ENCODE measurements at places on chromosomes 2 and 18. TPM values are rescaled to one million over a fixed set of nuclear protein-coding genes. Genes with fewer than 3 reads are reported as not detected.

Gene FAM98A
- total RNA-seq: 29.9 TPM

Gene RMND5A
- 36.7 TPM for total RNA-seq

Gene THADA
- 22.4 TPM for total RNA-seq

Gene PSMG2
- total RNA-seq: 82.2 TPM

Gene PLGLB1
- total RNA-seq: not detected

Gene RPIA
- total RNA-seq: 14.9 TPM

Gene SOCS6
- 19.2 TPM for total RNA-seq

Gene RAB12
- total RNA-seq: 73.1 TPM

Gene IL37
- not detected for total RNA-seq

Gene TEKT4
- total RNA-seq: not detected

Gene PPP4R3B
- total RNA-seq: 57.8 TPM

Gene CNTNAP5
- not detected for total RNA-seq

Gene COPS8
- 91.8 TPM for total RNA-seq

Gene TUBA4B
- not detected for total RNA-seq

Gene SLC11A1
- not detected for total RNA-seq

Gene AGBL5
- total RNA-seq: 15.7 TPM

Gene MTX2
- total RNA-seq: 38.3 TPM

Gene COL5A2
- 151 TPM for total RNA-seq

Gene MAL
- total RNA-seq: not detected

Gene GBX2
- 2.9 TPM for total RNA-seq

Gene ANKRD62
- not detected for total RNA-seq

Gene RAPGEF4
- total RNA-seq: 15.0 TPM

Gene ACMSD
- not detected for total RNA-seq

Gene GPR75
- total RNA-seq: 1.2 TPM

Gene C2orf80
- not detected for total RNA-seq

Gene EFHD1
- not detected for total RNA-seq

Gene AKAIN1
- total RNA-seq: not detected

Gene FHOD3
- total RNA-seq: 0.32 TPM

Gene C1D
- total RNA-seq: 36.5 TPM

Gene TBC1D8
- 25.7 TPM for total RNA-seq

Gene POU3F3
- not detected for total RNA-seq

Gene DSC2
- under 0.01 TPM for total RNA-seq

Gene TXNDC2
- not detected for total RNA-seq

Gene ZCCHC2
- 18.8 TPM for total RNA-seq

Gene IGFBP2
- 151 TPM for total RNA-seq

Gene OTOF
- 0.15 TPM for total RNA-seq

Gene RNF144A
- 13.6 TPM for total RNA-seq

Gene RAB6D
- total RNA-seq: under 0.01 TPM

Gene LIMS4
- total RNA-seq: 18.1 TPM

Gene OTX1
- under 0.01 TPM for total RNA-seq

Gene ANKRD39
- total RNA-seq: 9.1 TPM

Gene DCDC2C
- not detected for total RNA-seq

Gene HSPD1
- 260 TPM for total RNA-seq

Gene GULP1
- total RNA-seq: 80.2 TPM

Gene C2orf15
- total RNA-seq: not detected

Gene PMS1
- total RNA-seq: 29.5 TPM

Gene FOXD4L1
- total RNA-seq: not detected

Gene SPATS2L
- total RNA-seq: 43.8 TPM

Gene TCF23
- total RNA-seq: not detected

Gene RPL37A
- total RNA-seq: 667 TPM

Gene PLEKHM3
- 11.1 TPM for total RNA-seq

Gene KCNG2
- total RNA-seq: not detected

All from epithelial cell of umbilical artery (primary cell).